Activated naive CD4-positive, alpha-beta T cell treated with anti-CD3 and anti-CD28 coated beads for 36 hours (primary cell): ENCODE measurements at places on chromosomes 12 and 14. TPM values are rescaled to one million over a fixed set of nuclear protein-coding genes. Genes with fewer than 3 reads are reported as not detected.

HCAR3 gene
- not detected for total RNA-seq

DHRS4 gene
- 24.0 TPM for total RNA-seq

IFNG-AS1 gene
- total RNA-seq, result 1.2 TPM

PLEKHG7 gene
- total RNA-seq, result not detected

NOVA1 gene
- total RNA-seq, result not detected

DLK1 gene
- not detected for total RNA-seq

LRRC43 gene
- not detected for total RNA-seq

RPL10L gene
- total RNA-seq, result not detected
